T-helper 2 cell (primary cell): ENCODE measurements at places on chromosomes 13 and 19.

DNA sequence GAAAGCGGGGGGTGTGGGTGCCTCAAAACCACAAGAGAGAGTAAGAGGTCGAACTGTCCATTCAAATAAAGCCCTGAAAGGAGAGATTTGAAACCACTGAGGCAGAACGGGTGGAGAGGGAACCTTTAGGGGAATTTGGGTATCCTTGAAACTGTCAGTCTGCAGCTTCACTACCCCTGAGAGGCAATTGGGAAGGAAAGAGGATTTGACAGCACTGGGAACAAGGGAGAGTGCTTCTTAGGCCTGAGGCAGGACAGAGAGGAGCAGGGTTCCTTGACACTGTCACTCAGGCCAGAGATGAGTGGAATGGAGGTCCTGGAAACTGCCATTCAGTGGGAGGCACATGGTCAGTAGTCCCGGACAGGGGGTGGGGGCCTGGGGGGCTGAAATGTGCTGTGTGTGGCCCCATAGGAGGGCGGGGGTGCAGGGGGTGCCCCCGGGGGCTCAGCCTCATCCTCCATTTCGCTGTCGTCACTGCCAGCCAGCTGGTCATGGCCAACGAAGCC lies 5.0 kb downstream of the GFY start:
- DNase-seq = no peak

- no peak for DNase-seq
Measured at GRCh38 chr13:42706286-42706685, 75.1 kb upstream of the FAM216B start.

DNA sequence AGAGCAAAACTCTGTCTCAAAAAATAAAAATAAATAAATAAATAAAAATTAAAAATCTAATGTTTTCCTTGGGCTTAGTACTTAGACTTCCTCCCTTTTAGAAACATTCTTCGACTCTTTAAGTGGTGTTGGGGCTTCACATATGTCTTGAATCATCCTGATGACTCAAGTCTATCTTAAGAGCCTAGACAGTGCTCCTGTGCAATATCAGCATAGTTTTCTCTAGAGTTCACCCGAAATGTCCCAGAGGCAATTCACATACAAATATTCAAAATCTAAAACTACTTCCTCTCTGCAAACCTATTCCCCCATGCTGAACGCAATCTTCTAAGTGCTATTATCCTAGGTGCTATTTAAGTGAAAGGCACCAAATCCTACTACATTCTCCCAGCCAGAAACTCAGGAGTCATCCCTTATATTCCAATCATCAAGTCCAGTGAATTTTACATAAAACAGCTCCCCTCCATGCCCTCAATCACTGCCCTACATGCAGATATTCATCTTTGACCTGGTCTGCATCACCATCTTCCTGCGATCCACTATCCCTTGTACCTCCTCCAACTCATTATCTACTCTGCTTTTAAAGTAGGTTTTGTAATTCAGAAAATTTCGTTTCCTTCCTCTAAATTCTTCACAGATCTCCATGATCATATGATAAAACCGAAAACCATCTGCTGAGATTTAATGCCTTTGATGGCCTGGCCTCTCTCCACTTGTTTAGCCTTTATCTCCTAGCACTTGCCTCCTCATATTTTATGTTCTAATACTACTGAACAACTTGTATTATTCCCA lies 102.7 kb downstream of the ELF1 start:
- no peak for DNase-seq

DNA sequence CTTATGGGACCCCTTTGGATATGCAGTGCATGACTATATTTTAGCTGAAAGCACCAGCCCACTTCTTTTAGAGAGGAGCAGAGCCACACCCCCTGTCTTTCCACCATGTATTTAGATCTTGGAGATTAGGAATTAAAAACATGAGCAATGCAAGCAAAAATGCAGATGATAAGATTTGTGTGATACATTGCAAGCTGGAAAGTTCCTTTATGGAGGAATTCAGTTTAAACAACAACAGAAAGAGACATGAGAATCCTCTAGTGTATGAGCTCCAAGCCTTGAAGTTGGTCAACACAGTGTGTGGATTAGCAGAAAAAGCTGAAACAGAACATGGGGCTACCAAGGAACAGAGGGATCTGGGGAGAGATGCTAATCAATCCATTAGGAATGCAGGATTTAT lies 529.8 kb upstream of the NBEA start:
- no peak for DNase-seq

GRCh38 chr13:23707674-23708073 lies 137.5 kb downstream of the TNFRSF19 start:
- DNase-seq = no peak
